ENCODE measurements at places on chromosomes 2 and 18.

DNA sequence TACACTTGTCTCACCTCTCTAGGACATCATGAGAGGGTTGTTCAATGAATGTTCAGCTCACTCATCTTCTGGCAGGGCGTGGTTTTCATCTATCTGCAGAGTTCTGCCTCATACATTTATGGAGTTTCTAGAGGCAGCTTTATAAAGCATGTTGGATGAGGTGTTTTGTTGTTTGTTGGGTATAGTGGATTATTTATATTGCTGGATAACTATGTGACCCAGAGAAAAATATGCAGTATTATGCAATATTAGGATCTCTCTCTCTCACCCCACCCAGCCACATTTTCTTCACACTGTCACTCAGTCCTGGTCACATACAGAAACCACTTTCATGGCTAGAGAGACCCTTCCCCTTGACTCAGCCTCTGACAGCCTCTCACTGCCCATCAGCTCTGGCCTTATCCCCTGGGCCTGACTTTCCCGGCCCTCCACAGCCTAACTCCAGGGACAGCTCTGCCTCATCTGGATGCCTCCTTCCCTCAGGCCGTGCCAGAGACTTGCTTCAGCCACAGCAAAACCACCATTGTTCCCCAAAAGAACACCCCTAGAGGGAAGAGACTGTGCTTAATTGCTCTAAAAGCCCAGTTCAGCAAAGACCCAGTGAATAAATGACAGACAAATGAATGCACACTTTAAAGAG is 260.3 kb downstream of the MYCN start:
- no peak for DNase-seq

DNA sequence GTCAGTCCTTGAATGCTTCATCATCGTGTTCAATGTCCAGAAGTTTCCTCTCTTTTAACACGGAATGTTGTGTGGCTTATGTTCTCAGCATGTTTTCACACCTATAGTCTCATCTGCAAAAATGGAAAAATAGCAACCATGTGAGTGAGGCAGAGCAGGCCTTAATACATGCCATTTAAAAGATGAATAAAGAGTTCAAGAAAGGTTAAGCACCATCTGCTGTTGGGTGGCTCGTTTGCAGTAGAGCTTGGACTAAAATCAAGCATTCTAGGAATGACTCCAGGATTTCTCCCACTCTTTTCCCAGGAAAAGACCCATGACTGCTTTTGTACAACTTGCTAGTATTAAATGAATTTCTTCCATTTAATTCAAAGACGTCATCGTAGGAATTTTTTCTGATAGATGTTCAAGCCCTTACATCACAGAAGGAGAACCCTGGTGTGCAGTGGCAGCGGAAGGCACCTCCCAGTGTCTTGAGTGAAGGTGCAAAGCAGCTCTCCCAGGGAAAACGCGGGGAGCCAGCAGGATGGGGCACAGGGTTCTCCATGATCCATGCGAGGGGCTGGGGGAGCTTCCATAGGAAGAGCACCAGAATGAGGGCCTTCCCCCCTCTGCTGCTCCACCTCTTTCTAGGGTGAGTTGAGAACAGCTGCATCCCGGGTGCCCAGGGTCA is 9.6 kb downstream of the DCDC2C start:
- no peak for DNase-seq

DNA sequence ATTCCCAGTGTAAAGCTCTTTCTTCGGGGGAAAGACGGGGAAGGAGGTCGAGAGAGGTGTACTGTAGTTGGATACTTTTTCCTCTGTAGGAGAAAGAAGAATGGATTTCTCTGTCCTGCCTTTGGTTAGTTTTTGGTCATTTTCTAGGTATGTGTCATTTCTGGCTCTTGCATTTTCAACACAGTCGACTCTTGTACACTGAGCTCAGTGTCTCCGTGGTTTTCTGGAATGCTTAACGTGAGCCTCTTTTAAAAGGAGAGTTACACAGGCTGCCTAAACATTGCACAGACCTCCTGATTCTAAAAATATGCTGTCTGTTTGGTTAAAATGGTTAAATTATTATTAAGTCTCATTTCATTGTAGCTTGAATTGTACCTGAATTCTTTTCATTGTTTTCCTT is 21.8 kb upstream of the GLS start:
- DNase-seq, result no peak

DNA sequence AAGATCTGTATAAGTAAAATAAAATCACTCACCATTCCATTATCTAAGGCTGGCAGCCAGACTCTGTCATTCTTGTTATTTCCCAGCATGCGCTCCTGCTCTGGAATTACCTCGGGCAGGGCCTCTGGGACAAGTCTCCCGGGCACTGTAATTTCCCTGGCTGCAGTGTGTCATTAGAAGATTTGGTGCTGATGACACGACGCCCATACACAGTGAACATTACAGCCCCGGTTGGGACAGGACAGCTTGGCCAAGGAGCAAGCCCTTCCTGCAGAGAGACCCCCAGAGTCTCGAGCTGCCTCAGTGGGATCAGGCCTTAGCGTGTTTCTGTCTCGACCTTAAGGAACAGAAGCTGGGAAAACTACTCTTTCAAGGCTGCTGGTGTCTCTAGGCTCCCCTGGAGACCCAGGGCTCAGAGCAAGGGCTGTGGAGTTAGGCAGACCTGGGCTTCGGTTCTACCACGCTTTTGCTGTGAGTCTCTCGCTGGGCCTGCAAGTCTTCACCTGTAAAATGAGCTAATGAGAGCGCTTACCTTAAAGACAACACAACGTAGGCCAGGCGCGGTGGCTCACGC is 39.7 kb downstream of the SMAD7 start:
- DNase-seq, result no peak

DNA sequence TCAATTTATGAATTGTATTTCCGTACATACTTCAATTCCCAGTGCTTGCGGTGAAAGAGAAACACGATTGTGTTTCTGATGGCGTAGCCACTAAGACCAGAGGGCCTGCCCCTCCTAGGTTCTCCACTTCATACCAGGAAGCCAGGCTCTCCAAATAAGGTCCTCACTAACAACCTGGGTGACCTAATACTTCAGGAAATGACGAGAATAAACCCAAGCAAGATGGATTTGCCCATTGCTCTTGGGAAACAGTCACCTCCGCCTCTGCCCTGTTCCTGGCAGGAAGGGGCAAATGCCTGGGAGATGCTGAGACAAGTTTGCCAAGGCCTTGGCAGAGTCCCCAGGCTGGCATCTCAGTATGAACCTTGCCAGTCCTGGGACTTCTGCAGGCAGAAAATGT is 41.8 kb downstream of the TTC32 start:
- DNase-seq, result no peak

Data from memory B cell (primary cell).